ENCODE measurements at places on chromosomes 2 and 18. TPM values are rescaled to one million over a fixed set of nuclear protein-coding genes. Genes with fewer than 3 reads are reported as not detected.
A peak's percentile ranks its signal among the peaks of the same experiment; 100 is the strongest.

UGT1A3 gene
- polyA plus RNA-seq = 0.14 TPM

GRCh38 chr2:238897122-238897880 lies 49.4 kb downstream of the TWIST2 start:
- DNase-seq = no peak

C1QL2 gene
- polyA plus RNA-seq = 0.04 TPM

DNA sequence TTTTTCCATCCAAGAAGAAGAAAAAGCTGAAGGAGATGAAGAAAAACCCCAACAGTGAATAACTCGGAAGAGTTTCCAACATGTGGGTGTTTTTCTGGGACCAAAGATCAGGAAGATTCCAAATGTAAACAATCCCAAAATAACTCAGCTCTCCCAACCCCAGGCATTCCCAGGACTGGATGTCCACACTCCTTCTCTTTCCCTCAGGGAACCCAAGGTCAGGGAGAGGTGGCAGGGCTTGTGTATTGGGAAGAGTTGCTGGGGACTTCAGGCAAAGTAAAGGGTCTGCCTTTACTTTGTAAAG lies 268.0 kb downstream of the DYSF start:
- no peak for DNase-seq

DNA sequence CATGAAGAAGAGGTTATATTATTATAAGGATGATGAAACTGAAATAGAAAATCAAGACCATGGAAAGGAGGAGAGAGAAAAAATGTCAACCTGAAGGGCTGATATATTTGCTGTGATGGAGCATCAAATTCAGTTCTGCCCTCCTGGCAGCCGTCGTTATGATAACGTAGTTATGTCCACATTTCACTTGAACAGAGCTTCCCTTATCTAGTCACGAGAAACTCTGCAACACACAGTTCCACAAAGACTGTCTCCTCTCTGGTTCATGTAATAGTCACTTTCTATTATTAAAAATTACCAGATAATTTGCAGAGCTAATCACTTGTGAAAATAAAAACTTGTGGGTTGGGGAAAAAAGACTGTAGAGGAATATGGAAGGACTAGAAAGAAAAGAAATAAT lies 19.5 kb upstream of the RBMS1 start:
- DNase-seq = no peak

DNA sequence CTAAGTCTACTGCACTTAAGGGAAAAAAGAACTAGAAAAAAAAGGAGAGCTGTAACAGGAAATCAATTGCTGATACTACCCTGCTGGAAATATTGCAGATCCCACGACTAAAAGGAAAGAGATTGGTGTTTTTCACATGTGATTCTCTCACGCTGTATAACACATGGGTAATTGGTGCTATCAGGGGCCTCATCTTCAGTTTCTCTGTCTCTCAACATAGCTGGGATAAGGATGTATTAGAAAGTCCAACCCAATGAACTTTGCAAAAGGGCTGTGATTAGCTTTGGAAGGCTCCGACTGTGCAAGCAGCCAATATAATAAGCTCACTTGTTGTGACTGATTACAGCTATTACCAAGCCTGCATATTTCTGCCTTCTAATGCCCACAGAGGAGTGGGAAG lies 133.4 kb downstream of the NRP2 start:
- DNase-seq = no peak

MALL gene
- 14.1 TPM for polyA plus RNA-seq

DNA sequence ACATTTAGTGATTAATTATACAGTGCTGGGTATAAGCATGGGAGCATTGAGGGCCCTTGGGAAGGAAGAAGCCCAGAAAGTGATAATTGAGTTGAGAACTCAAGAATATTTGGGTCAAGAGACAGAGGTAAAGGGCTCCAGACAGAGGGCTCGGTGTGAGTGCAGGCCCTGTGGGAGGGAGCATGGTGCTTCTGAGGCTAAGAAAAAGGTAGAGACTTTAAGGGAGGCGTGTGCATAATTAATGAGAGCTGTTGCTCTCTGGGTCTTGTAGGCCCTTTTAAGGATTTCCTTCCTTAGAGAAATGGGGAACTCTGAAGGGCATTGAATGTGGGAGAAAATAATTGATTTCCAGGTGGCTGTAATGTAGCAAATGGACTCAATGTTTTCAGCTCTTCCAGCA lies 735.0 kb upstream of the POU3F3 start:
- DNase-seq = no peak

GRCh38 chr2:218806346-218806978 lies 24.5 kb downstream of the CYP27A1 start:
- DNase-seq = peak; percentile 29

TUBB8B gene
- polyA plus RNA-seq = 0.28 TPM

UGT1A5 gene
- not detected for polyA plus RNA-seq

- DNase-seq = no peak
Observed at GRCh38 chr2:159988412-159988970, 73.9 kb downstream of the PLA2R1 start.

- DNase-seq = no peak
Observed at GRCh38 chr2:234300391-234300925, 196.4 kb downstream of the ARL4C start.

CCDC74A gene
- polyA plus RNA-seq = 21.3 TPM

GRCh38 chr18:57443702-57444101 lies 8.5 kb downstream of the ONECUT2 start:
- DNase-seq = no peak

DNA sequence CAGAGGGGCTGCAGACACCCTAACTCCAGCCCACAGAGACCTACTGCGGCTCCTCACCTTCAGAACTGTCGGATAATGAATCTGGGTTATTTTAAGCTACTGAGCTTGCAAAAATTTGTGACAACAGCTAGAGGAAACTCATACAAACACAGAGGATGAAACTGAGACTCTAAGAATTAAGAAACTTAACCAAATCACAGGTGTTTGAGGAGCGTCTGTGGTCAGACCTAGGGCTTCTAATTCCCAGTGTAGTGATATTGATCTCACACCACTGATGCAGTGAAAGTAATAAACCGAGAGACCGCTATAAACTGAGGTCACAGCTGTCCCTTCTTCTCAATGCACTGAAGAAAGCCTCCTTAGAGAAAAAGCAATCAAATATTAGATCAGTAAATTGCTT lies 110.1 kb downstream of the RGPD3 start:
- DNase-seq = no peak

DNA sequence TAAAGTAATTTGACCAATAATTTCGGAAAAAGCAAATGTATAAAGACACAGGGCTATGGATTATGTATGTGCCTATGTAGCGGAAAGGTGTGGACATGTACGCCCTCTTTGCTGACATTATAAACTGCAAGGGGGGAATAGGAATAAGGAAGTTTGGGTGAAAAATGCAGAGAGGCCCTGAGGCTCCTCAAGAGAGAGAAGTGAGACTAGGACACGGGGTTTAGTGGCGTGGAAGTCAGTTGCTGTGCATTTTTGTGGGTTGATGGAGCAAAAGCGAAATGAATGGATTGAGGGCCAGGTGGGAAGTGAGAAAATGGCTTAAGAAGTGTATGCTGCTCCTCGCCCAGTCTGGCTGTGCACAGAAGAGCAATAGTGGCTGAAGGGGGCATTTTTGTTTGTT lies 96.2 kb upstream of the B3GNT7 start:
- DNase-seq = no peak

SERPINB3 gene
- not detected for polyA plus RNA-seq

DNA sequence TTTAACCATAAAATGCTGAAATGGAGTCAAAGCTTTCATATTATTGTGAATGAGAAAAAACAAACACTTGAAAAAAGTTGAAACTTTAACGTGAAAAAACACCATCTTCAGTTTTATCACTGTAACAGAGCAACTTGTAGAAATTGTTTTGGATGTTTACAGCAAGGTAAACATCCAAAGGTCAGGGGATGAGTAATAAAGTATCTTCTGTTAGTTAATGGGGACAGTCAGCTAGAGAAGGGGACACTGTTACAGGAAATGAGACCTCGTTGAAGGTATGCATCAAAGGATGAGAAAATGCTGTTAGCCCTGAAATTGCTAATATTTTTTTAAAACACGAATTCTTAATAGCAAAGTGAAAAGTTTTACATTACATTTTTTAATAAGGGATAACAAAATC lies 2.9 kb downstream of the RHBDD1 start:
- no peak for DNase-seq

GRCh38 chr2:205642599-205643356 lies 39.5 kb upstream of the NRP2 start:
- DNase-seq = no peak

COL4A4 gene
- 2.3 TPM for polyA plus RNA-seq

- no peak for DNase-seq
Observed at GRCh38 chr2:173568054-173568453, 213.4 kb downstream of the CDCA7 start.

L3MBTL4 gene
- polyA plus RNA-seq = 0.98 TPM

CNRIP1 gene
- 41.5 TPM for polyA plus RNA-seq

- DNase-seq = no peak
Observed at GRCh38 chr2:43044093-43044681, 182.2 kb downstream of the ZFP36L2 start.

DNA sequence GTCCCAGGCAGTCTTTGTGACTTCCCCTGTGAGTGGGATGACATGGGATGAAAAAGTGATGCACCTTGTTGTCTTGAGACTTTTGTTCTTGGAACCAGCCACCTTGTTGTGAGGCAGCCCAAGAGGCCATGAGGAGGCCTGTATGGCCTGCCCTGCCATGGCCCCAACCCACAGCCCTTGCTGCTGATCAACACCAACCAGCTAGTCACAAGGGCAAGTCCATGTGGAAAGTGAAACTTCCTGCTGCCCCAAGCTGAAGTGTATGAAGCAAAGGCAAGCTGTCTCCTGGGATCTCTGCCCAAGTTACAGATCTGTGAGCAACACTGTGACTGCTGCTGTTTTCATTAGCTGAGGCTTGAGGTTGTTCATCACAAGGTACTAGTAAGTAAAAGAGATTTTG lies 21.6 kb downstream of the TMEM18 start:
- no peak for DNase-seq

DNA sequence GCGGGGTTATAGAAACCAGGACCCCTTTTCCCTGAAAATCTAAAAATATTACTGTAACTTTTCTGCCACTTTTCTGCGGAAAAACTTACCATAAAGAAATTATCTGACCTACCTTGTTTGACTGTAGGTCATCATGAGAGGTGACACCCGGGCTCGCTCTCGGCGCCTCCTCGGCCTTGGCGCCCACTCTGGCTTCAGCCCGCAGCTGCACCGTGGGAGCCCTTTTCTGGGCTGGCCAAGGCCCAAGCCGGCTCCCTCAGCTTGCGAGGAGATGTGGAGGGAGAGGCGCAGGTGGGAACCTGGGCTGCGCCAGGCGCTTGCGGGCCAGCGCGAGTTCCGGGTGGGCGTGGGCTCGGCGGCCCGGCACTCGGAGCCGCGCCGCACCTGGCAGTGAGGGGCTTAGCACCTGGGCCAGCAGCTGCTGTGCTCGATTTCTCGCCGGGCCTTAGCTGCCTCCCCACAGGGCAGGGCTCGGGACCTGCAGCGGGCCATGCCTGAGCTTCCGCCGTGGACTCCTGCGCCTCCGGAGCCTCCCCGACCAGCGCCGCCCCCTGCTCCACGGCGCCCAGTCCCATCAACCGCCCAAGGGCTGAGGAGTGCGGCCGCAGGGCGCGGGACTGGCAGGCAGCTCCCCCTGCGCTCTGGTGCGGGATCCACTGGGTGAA lies 107.7 kb upstream of the DNAJC10 start:
- DNase-seq = no peak

NRP2 gene
- polyA plus RNA-seq = 74.4 TPM
